Activated CD4-positive, alpha-beta T cell treated with anti-CD3 and anti-CD28 coated beads, Interleukin-2, amount 10 ng/mL, durations not matched to agents 7 days and 5 days (primary cell): ENCODE measurements at places on chromosomes 11 and 22. TPM values are rescaled to one million over a fixed set of nuclear protein-coding genes. Genes with fewer than 3 reads are reported as not detected.

DNA sequence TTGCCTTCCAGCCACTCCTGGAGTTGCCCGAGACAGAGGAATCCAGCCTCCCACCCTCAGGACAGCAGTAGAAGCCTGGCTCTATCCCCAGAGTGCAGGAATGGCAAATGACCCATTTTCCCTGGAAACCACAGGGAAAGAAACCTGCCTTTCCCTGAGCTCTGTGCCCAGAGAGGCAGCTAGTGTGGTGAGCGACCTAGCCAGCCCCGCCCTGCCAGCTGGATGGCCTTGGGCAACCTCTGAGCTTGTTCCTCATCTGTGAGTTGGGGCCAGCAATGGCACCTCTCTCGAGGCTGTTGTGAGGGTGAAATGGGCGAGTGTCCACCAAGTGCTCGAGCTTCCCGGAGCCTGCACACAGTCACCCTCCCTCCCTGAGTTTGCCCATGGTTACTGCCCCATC is 3.7 kb downstream of the OMP start:
- H3K4me1 ChIP-seq: no peaks in the 10 kb centered on the region
- H3K36me3 ChIP-seq: no peaks in the 10 kb centered on the region
- H3K4me3 ChIP-seq: no peak overlapping the region
- no peak overlapping the region for H3K27ac ChIP-seq

DNA sequence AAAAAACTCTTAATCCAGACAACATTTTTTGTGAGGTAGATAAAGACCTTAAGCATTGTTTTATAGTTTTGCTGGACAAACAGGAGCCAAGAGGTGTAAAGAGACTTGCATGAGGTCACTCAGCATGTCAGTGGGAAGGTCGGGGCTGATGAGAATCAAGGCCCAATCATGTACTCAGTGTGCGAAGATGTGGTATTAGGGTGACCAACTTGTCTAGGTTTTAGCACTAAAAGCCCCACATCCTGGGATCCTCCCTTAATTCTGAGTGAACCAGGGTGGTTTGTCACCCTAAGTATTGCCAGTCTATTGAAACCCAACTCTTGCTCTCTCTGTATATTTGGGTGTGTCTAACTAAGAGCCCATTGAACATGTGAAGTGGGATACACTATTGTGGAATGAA is 19.5 kb upstream of the SORL1-AS1 start:
- peaks cover 89% of the 10 kb centered on the region for H3K4me1 ChIP-seq
- no peaks in the 10 kb centered on the region for H3K27me3 ChIP-seq
- peak overlapping the region; percentile 54 for H3K27ac ChIP-seq
- H3K4me3 ChIP-seq: no peak overlapping the region

The ACTN3 gene
- not detected for total RNA-seq

The MFRP gene
- total RNA-seq: not detected

The BEST1 gene
- total RNA-seq: not detected

The SMDT1 gene
- total RNA-seq: 95.6 TPM

The MED15 gene
- 141 TPM for total RNA-seq

The ISX gene
- not detected for total RNA-seq
